NCI-H748 treated with DMSO at 0.1 percent for 48 hours (cell line): ENCODE measurements at places on chromosomes 2 and 18.

GRCh38 chr18:63143330-63143771, 176.2 kb downstream of the BCL2 start:
- DNase-seq = no peak

- no peak for DNase-seq
These were observed 122.7 kb upstream of the RIOK3 start for GRCh38 chr18:23330423-23330822.

DNA sequence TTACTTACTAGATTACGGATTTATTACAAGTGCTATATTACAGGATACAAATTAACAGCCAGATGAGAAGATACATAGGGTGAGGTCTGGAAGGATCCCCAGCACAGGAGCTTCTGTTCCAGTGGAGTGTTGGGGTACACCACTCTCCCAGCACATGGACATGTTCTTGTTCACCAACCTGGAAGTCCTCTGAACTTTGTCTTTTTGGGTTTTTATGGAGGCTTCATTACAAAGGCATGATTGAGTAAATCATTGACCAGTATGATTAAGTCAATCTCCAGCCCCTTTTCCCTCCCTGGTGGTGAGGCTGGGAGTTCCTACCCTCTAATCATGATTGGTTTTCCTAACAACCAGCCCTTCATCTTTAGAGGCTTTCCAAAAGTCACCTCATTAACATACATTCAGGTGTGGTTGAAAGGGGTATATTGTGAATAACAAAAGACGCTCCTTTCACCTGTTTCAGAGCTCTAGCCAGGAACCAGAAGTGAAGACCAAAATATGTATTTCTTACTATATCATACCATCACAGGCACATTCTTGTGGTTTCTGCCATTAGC, 38.3 kb downstream of the APLF start:
- no peak for DNase-seq

DNA sequence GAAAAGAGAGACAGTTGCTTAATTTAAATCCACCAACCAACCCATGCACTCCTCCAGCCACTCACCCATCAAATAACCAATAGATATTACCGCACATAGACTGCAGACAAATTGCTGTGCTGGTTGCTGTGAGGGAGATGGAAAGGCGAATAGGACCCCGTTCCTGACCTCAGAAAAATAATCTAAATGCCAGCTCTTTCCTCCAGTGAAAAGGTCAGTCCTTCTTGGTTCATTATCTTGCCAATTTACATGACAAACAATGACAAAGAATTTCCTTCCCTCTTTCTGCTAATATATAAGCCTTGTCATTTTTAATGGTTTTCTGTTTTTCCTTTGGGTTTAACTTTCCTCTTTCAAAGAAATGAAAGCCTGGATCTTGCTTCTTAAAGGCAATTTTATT, 61.6 kb downstream of the MEP1B start:
- no peak for DNase-seq

- no peak for DNase-seq
These were observed 116.3 kb upstream of the SCN7A start for GRCh38 chr2:166610180-166610912.

GRCh38 chr2:209367075-209367747, 56.6 kb upstream of the MAP2 start:
- DNase-seq = no peak

DNA sequence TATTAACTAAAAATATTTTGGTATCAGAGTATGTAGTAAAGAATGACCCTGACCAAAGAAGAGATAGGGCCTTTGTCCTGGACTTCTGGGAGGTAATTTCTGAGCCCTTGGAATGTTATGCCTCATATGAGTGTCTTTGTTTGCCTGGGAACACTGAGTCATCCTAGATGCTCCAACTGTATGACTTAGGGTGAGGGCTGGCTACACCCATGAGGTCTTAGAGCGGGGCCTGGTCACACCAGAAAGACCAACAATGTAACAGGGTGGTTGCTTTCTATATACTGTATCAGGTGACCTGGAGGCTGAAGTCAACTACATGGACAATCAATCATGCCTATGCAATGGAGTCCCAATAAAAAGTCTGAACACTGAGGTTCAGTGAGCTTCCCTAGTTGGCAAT, 253.1 kb downstream of the MBD2 start:
- no peak for DNase-seq

- DNase-seq = no peak
These were observed 5.3 kb downstream of the FHL2 start for GRCh38 chr2:105393373-105394055.

DNA sequence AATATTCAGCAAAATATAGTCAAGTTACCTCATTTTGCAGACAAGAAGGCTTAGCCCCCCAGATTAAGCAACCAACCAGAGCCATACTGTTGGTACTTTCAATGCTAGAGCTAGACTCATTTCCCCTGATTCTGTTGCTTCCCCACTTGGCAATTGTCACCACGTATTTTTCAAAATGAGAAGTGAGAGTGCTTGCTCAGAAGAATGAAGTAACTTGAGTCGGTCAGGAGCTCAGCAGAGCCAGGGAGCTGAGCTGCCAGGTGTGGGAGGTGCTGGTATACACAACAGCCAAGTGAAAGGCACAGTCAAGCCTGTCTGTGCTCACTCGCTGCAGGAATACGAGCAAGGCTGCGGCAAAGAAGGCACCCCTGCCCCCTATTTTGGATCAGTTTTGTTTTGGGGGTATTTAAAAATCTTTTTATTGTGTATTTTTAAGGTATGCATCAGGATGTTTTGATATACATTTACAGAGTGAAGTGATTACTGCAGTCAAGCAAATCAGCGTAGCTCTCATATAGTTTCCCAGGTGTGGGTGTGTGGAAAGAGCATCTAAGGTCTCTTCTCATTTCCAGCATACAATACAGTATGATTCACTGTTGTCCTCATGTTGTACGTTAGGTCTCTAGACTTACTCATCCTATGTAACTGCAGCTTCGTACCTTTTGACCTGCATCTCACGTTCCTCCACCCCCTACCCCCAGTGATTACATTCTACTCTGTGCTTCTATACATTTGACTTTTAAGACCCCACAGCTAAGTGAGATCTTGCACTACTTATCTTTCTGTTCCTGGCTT, 62.4 kb downstream of the MRPS9 start:
- DNase-seq = no peak

- no peak for DNase-seq
These were observed 11.5 kb downstream of the LRRTM1 start for GRCh38 chr2:80293039-80293438.

DNA sequence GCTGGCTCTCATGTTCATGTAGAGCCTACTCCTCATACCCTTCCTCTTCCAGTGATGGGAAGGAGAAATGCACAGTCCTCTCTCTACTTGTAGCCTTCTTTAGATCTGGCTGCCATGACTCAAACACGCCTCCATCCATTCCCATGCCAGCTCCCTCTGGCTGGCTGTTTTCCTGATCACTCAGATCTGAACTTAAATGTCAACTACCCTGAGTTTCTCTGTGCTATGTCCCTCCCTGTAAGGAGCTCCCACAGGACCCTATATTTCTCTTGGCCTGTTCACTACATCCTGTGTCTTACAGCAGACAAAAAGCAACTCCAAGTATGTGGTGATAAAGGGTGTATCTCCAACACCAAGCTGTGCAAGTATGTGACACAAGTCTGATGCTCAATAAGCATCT, 152.4 kb downstream of the TCF4 start:
- no peak for DNase-seq

- DNase-seq = no peak
These were observed 174.5 kb upstream of the STON1 start for GRCh38 chr2:48355494-48355893.

DNA sequence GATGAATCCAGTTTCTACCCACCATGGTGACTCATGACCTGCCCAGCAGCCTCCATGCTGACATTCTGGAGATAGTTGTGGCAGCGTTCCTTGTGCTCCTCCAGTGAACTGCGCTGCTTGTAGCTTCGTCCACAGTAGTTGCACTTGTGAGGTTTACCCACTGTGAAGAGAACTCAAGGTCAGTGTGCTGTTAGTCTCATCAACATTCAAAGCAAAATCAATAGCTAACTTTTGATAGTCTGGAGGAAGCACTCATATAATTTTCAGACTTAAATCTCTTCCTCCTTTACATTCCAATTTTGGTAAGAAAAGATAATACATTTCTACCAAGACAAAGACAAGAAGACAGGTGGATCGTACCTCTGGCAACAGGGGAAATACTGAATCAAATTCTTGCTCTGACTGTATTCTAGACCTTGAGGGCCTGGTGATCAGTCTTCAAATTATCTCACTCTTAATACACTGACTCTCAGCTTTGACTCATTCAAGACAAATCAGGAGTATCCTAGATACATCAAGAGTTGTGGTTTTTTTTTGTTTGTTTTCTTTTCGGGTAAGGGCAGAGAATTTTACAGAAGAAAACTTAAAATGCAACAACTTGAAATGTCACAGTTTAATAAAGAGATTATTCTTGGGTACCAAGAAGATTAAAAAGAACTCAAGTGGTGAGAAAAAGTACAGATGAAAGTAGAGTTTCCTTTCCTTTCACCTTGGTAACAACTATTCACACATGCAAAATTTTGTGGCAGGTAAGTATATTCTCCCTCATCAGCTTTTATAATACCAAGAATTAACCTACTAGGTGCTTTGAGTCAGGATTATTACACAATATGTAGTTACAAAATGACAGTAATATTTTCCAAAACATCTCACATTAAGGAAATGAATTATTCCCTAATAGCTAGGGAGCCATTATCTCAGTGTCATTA, 129.2 kb downstream of the IKZF2 start:
- no peak for DNase-seq

GRCh38 chr2:239927424-239927981, 97.6 kb downstream of the NDUFA10 start:
- DNase-seq = no peak

DNA sequence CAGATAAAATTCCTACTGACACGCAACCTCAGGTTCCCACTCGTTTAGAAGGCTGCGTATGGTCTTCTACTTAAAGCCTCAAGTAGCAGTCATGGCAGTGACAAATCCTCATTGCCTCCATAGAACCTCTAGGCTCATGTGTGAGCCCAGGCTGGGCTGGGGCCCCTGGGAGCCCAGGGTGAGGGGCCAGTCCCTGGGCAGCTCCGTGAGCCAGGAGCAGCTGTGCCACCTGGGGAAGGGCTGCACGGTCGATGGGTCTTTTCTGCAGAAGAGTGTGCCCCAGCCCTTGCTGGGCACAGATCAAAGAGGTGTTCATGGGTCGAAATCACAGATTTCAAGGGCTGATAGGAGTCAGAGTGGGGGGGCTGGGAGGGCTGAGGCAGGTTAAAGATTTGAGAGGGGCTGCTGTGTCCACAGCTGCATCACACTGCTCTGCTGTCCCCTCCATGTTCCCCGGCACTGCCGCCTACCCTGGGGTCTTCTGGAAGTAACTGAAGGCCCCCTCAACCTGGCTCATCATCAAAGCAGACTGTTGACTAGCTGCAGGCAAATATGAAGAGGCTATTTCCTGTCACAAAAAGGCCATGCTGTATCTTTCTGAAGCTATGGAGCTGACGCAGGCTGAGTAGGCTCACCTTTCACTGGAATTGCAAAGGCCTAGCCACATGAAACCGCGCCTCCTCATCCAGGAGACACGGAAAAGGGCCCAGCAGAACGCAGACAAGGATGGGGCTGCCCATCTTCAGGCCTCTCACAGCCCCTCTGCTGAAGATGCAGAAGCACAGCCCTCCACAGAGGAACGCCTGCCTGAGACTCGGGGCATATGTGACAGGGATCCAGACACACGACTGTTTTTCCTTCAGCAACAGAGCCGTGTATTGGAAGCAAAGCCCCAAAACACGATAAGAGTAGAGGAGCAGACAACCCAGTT, 35.7 kb upstream of the ALPP start:
- no peak for DNase-seq

GRCh38 chr2:229376866-229377265, 105.8 kb upstream of the PID1 start:
- DNase-seq = no peak

DNA sequence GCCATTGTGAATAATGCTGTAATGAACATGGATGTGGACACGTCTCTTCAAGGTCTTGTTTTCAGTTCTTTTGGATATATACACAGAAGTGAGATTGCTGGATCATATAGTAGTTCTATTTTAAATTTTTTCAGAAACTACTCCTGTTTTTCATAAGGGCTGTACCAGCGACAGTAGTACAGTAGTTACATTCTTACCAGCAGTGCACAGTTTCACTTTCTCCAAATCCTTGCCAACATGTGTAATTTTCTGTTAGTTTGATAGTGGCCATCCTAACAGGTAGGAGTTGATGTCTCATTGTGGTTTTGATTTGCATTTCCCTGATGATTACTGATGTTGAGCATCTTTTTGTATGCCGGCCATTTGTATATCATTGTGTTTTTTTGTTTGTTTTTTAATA, 81.7 kb downstream of the EPC2 start:
- DNase-seq = no peak

DNA sequence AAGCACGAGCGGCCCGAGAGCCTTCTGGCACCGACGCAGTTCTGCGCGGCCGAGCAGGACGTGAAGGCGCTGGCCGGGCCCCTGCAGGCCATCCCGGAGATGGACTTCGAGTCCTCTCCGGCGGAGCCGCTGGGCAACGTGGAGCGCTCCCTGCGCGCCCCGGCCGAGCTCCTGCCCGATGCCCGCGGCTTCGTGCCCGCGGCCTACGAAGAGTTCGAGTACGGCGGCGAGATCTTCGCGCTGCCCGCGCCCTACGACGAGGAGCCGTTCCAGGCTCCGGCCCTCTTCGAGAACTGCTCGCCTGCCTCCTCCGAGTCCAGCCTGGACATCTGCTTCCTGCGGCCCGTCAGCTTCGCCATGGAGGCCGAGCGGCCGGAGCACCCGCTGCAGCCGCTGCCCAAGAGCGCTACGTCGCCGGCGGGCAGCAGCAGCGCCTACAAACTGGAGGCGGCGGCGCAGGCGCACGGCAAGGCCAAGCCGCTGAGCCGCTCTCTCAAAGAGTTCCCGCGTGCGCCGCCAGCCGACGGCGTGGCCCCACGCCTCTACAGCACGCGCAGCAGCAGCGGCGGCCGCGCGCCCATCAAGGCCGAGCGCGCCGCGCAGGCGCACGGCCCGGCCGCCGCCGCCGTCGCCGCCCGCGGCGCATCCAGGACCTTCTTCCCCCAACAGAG, 70.4 kb downstream of the ARHGEF33 start:
- no peak for DNase-seq

- DNase-seq = no peak
These were observed 260.0 kb upstream of the HS6ST1 start for GRCh38 chr2:128578406-128579390.

GRCh38 chr18:59893971-59894370, 5.8 kb upstream of the PMAIP1 start:
- DNase-seq = no peak
